ENCODE measurements at places on chromosomes 3 and 15.
A peak's percentile ranks its signal among the peaks of the same experiment; 100 is the strongest.

GRCh38 chr15:97791824-97792792, 168.4 kb upstream of the ARRDC4 start:
- no peak for DNase-seq

- DNase-seq: no peak
These were observed 4.8 kb upstream of the CSPG5 start for GRCh38 chr3:47583320-47584075.

GRCh38 chr3:135621184-135621920, 344.2 kb upstream of the PPP2R3A start:
- DNase-seq: no peak

DNA sequence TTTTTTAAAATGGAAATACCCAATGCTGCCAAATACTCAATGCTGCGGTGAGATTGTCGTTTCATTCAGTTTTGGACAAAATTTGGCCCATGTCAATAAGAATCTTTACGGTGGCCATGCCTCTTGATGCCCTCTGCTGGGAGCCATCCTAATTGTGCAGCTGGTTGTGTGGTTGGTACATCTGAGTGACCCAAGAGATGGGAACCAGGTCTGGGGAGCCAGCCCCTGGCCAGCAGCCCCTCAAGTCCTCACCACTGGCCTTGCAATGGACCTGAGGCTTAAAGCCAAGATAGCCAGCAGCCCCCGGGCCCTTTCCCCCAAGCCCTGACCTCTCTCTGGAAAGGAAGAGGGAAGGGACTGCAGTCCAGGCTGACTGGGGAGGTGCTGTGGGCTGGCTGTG, 36.4 kb upstream of the ESYT3 start:
- DNase-seq: no peak

- no peak for DNase-seq
These were observed 18.9 kb downstream of the MELTF start for GRCh38 chr3:197010556-197011351.

- DNase-seq: no peak
These were observed 84.5 kb downstream of the ZIC1 start for GRCh38 chr3:147493666-147494065.

GRCh38 chr15:44482090-44482489, 54.7 kb downstream of the CTDSPL2 start:
- no peak for DNase-seq

DNA sequence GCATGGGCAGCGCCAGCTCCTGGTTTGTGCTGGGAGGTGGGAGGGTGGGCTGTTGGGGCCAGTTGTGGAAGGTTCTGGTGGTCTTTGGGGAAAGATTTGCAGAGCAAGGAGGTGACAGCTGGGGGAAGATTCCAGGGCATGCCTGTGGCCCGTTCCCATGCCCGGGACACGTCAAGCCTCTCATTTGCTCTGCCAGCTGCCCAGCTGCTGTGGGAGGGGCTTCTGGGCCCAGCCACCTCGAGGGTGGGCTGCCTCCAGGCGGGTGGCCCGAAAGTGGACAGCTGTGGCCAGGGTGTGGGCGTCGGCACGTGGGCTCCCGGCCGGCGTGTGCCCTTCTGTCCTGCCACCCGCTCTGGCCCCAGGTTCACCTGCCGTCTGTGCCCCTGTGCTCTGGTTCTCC, 17.2 kb downstream of the PLXNA1 start:
- DNase-seq: no peak

DNA sequence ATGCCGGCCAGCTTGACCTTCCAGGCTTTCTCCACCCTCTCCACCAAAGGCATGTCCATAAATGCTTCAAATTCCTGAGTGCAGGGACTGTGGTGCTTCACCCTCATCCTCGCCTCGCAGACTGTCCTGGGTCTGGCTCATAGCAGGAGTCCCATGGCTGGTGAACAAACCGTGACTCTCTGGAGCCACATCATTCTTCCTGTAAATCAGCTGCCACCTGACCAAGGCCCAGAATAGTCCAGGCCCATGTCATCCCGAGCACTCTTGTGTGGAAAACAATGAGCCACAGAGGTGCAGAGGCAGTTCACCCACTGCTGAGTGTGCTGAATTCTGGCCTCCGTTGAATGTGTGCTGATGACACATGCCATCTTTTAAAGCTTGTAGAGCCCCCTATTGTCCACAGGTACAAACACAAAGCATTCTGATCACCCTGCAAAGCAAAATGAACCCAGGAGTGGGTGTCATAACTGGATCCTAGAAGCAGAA, 68.6 kb downstream of the ABHD5 start:
- DNase-seq: peak; percentile 52

DNA sequence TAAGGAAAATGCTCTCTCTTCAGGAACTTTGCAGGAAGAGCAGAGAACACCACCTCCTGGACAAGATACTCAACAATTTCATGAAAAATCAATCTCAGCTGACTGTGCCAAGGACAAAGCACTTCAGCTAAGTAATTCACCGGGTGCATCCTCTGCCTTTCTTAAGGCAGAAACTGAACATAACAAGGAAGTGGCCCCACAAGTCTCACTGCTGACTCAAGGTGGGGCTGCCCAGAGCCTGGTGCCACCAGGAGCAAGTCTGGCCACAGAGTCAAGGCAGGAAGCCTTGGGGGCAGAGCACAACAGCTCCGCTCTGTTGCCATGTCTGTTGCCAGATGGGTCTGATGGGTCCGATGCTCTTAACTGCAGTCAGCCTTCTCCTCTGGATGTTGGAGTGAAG, 200.5 kb downstream of the AKAP13 start:
- DNase-seq: no peak

- DNase-seq: no peak
These were observed 213.2 kb downstream of the XXYLT1 start for GRCh38 chr3:195057716-195058115.
